ENCODE measurements at places on chromosomes 6 and 20. TPM values are rescaled to one million over a fixed set of nuclear protein-coding genes. Genes with fewer than 3 reads are reported as not detected.

DNA sequence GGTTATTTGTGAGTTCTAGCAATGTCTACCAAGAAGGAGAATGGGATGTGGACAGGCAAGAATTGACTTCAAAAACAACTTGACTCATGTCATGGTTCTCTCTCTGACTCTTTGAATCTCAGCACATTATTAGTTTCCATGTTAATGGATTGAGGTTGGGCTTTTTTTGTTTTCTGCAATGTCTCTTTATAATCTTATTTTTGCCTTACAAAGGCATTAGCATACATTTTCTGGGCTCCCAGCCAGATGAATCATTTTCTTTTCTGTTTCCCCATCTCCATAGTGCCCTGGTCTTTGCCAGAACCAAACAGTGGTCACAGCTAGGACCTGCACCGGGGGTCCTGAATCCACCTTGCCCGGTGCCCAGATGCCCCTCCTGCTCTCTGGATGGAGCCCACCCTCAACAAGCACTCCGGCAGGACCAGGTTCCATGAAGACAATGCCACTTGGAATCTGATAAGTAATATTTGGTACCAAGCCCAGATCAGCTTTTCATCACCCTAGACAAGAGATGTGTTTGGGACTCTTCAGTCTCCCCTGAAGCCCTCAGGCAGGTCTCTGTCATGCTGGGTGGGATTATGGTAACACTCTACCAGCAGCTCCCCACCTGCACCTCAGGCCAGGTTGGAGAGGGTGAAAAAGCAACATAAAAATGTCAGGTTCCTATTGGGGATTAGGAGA is 266.7 kb upstream of the SULF2 start:
- no peak for DNase-seq

GRCh38 chr6:10460096-10460495 is 45.2 kb upstream of the TFAP2A start:
- no peak for DNase-seq

DNA sequence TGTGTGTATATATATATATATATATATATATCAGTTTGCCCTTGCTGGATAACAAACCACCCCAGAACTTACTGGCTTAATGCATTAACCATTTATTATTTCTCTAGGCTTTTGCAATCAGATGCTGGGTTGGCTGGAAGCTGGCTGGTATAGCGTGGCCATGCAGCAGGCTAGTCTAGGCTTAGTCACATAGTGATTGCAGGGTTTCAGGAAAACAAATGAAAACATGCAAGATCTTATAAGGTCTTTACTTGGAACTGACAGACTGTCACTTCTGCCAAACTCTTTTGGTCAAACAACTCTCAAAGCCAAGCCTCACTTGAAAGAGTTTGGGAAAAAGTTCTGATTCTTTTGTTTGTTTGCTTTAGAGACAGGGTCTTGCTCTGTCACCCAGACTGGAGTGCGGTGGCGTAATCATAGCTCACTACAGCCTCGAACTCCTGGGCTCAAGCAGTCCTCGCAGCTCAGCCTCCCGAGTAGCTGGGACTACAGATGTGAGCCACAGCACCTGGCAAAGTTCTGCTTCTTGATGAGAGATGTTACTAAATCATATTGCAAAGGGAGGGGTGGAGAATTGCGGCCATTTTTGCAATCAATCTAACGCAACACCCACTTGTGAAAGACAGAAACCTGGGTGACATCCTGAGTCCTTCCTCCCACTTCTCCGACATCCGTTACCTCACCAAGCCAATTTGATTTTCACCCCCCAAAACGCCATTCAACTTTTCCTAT is 74.6 kb upstream of the RNF24 start:
- no peak for DNase-seq

- DNase-seq, result peak; percentile 84
Measured at GRCh38 chr20:47205577-47206123, 150.8 kb downstream of the ZMYND8 start.

DNA sequence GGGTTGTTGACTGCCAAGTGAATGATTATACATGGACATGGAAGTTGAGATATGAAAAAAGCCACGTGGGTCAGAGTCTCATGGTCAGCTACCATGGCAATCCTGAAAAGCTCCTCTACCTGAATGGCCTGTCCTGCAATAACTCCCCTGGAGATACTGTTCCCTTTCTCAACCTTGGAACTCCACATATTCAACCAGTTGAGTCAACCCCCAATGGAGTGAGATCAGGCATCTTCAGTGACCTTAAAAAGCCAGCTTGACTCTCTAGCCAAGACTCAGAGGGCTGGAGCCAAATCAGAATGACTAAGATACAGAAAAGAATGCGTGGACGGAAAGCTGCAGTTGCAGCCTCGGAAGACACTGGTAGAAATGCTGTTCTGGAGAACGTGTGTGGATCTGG is 341.3 kb downstream of the FOXA2 start:
- DNase-seq, result peak; percentile 22

- DNase-seq, result no peak
Measured at GRCh38 chr6:17022604-17023003, 79.2 kb upstream of the STMND1 start.

DNA sequence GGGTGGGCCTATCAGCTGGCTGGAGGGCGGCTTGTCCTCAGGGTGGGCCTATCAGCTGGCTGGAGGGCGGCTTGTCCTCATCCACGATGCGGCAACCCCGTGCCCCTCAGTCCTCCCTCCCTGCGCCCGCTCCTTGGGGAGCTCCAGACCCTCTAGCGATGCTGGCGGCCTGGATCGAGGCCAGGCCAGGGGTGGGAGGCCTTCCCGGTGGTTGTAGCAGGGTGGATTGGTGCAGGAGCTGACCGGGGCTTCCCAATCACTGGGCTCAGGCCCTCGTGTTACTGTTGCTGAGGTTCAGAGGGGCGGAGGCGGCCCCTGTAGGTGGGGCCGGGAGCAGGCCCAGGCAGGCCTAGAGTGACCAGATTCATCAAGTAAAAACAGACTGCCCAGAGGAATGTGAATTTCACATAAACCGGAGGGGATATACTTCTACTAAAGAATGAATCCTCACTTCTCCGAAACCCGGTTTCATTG is 8.8 kb downstream of the SLC17A9 start:
- no peak for DNase-seq

DNA sequence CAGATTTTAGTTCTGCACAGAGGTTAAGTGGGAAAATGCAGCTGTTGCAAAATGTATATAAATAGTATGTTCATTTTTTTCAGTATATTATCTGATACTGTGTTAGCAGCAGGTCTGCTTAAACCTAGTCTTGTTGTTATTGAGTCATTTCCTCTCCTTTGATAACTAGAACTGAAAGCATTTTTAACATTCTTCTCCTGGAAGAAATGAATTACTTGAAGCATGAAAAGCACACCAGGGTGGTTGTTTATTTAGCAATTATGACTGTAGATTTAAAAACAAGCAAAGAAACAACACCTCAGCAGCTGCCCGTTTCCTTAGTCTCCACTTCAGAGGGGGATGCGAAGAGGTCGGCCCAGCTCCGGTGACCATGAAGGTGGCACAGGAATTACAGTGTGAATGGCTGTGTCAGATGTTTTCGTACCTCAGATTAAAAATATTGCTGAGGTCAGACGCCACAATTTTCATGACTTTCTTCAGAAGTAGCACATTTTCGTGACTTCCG is 53.5 kb downstream of the GOPC start:
- no peak for DNase-seq

GRCh38 chr6:166598441-166599138 is 12.1 kb upstream of the RAMACL start:
- DNase-seq, result no peak

DNA sequence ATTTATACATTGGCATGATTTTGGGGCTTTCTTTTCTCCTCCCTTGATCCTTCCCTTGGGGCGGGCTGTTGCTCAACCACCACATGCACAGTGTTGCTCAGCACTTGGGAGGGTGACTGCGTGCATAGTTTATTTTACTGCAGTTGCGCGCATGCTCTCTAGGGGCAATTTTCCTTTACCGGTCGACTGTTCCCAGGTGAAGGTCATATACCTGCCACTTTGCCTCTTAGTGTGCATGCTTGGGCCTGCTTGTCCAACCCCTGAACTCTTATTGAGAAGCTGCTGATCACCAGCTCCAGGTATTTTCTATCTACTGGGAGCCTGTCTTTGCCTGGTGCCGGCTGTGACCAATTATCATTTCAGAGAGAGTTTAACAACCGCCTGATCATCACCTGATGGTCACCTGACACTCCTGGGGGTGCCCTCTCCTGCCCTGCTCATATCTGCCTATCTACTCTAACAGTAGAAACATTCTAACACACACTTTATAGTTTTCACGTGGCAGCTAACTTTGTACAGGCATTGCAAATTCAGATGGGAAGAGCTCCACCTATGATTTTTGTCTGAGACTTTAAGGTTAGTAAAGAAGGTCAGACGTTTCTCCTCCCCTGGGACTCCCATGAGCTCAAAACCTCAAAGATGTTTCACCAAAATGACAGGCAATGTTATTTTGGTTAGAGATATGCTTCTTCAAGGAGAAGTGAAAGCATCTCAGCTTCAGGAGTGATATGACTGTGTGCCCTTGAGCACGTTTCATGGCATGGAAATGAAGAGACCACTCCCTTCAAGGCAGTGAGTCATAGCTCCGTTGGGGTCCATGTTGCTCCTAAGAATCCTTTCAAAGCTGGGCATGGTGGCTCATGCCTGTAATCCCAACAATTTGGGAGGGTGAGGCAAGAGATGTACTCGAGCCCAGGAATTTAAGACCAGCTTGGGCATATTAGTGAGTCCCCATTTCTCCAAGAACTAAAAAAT is 227.5 kb upstream of the MYLIP start:
- no peak for DNase-seq

DNA sequence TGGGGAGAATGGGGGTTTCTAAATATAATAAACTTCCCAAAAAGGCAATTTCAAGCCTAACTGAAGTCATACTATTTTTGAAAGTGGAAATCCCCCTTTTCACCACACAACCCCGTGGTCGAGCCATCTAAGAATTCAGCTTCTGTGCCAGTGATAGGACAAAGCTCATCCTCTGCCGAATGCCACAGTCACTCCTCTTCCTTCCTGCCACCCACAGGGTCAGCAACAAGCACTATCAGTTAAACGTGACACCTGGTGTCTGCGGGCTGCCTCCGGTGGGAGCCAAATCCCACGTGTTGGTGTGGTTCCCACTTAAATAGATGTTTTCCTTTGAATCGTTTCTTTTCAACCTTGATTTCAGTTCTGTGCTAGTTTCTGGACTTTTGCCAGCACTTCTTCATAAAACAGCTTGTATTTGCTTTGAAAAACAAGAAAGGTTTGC is 60.7 kb downstream of the TNFAIP3 start:
- DNase-seq, result no peak

DNA sequence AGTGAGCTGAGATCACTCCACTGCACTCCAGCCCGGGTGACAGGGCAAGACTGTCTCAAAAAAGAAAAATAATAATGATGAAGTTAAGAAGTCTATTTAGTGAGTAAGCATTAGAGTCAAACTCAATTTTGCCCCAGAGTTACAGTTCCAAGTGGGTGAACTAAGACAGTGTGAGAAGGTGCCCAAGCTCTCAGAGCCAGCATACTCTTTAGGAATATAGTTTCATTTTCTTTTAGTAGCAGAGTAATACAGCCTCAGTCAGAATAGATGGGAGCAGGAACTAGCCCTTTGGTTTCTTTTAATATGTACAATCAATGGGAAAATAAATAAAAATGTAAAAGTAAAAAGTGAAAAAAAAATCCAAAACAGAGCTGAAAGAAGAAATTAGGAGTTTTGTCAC is 87.0 kb upstream of the ADGRF1 start:
- no peak for DNase-seq

DNA sequence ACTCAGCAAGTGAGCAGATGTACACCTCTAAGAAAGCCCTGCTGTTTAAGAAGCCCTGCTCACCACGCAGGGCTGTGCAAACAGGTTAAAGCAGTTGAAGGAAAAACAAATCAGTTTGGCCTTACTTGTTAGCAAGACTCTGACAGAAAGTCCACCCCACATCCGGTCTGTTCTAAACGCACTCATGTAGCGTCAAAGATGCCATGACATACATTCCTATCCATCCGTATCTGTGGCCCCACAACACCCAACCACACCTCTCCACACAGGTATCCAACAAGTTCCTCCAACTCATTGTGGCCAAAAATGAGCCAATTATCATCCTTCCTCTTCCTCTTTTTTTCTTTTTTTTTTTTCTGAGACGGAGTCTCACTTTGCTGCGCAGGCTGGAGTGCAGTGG is 22.8 kb upstream of the RAB22A start:
- DNase-seq, result no peak

DNA sequence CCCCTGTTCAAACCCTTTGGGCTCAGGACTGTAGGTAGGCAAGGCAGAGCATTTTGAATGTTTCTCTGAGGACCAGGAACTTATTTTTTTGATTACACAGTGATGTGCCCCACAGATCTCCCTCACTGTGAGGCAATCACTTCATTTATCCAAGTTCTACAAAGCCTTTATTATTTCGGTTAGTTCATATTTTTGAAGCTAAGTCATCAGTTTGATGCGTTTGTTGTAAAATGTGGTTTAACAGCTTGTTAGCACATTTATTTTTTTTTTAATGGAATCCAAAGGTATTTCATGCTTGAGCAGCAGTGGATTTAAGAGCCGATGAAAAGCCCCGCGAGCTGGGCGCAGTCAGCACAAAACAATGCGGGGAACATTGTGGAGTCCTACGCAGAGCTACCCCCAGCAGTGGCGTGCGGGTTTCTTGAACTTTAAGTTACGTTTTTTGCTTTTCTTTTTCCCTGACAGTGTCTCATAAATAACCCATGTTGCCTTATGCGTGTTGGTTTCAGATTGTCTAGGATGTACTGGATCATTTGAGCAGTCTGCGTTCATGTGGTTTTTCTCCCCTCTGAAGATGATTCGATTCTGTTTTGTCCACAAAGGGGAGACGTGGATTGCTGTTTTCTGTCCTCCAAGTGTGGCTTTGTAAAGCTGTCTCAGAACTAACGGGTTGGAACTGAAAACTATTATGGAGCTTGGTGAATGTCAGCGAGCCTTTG is 233.6 kb upstream of the BMP2 start:
- no peak for DNase-seq

DNA sequence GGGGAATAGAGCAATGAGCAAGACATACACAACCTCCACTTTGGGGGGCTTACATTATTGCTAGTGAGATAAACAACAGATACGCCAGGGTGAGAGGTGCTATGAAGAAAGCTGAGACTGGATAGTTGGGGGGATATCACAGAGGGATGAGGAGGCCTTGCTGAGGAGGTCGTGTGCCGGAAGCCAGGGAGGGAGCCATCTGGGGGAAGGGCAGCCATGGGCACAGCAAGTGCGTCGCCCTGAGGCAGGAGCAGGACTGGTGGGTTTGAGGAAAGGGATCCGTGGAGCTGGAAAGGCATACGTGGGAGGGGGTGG is 12.2 kb upstream of the BAK1 start:
- DNase-seq, result no peak

- no peak for DNase-seq
Measured at GRCh38 chr20:16474363-16474762, 98.9 kb downstream of the KIF16B start.

GRCh38 chr20:10093087-10093591 is 58.4 kb downstream of the ANKEF1 start:
- DNase-seq, result no peak

Gene TMEM170B
- total RNA-seq, result 5.5 TPM

Gene ADTRP
- total RNA-seq, result 0.73 TPM

Gene ADNP
- total RNA-seq, result 29.1 TPM

Gene ASIP
- total RNA-seq, result not detected

Gene RPP40
- 16.4 TPM for total RNA-seq

Gene RAET1L
- not detected for total RNA-seq

Gene PCSK2
- not detected for total RNA-seq

Gene NELFE
- total RNA-seq, result 88.6 TPM

Gene DSP
- 0.31 TPM for total RNA-seq

Gene METTL24
- total RNA-seq, result not detected

Gene AGER
- total RNA-seq, result not detected

Data from gastrocnemius medialis (tissue), 4 donors.